ENCODE measurements at places on chromosomes 6 and 20. TPM values are rescaled to one million over a fixed set of nuclear protein-coding genes. Genes with fewer than 3 reads are reported as not detected.

Gene TMEM63B
- total RNA-seq: 73.1 TPM

Gene ATAT1
- total RNA-seq: 5.3 TPM

Gene CGA
- total RNA-seq: not detected

Gene TCF15
- not detected for total RNA-seq

Gene LPIN3
- 6.2 TPM for total RNA-seq

Gene BTBD3
- total RNA-seq: 10.5 TPM

Gene OR2H1
- total RNA-seq: not detected

Gene SLC12A5
- total RNA-seq: 0.56 TPM

Gene PREP
- total RNA-seq: 30.9 TPM

Gene CNR1
- total RNA-seq: not detected
